IMR-90 (cell line): ENCODE measurements at places on chromosomes 2 and 18. TPM values are rescaled to one million over a fixed set of nuclear protein-coding genes. Genes with fewer than 3 reads are reported as not detected.

Gene POTEI
- not detected in 2 replicates for polyA plus RNA-seq

Gene IL36A
- polyA plus RNA-seq: not detected in 2 replicates

GRCh38 chr18:7221424-7222155 is 9.3 kb upstream of the LRRC30 start:
- DNase-seq: peak; percentile 69

DNA sequence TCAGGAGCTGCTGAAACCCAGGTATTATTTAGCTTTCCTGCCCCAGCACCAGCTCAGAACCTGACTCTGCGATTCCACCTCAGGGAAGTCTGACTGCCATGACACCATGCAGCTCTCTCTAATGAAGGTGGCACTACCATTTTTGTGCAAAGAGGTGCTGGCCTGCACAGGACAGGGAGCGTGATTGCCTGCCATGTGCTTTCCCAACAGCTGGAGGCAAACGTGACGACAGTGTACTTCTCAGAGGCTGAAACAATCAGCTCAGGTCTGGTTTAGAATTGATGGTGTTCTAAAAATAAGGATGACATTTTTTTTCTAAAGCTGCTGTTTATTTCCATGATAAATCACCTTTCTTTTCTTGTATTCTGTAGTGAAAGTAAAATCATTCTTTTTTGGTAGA is 75.2 kb upstream of the TTC39C start:
- DNase-seq: no peak

- DNase-seq: no peak
These were observed 765.4 kb downstream of the MBD2 start for GRCh38 chr18:53458944-53459580.

DNA sequence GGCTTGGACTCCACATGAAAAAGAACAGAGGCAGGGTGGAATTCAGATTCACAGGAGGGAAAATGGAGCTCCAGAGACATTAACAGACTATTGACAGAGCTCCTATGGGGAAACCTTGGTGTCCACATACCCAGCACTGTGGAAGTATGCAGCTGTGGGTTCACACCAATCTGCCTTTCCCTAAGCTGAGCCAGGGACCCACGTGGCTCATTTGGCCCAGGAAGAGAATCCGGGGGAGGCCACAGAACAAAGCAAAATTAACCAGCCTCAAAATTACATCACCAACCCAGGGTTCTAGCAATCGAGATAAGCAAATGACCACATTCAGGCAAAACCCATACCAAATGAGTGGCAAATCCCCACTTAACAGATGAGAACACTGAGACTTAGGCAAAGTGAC is 105.8 kb upstream of the TWIST2 start:
- DNase-seq: no peak

GRCh38 chr2:170771421-170771937 is 1.3 kb downstream of the ERICH2 start:
- DNase-seq: no peak

DNA sequence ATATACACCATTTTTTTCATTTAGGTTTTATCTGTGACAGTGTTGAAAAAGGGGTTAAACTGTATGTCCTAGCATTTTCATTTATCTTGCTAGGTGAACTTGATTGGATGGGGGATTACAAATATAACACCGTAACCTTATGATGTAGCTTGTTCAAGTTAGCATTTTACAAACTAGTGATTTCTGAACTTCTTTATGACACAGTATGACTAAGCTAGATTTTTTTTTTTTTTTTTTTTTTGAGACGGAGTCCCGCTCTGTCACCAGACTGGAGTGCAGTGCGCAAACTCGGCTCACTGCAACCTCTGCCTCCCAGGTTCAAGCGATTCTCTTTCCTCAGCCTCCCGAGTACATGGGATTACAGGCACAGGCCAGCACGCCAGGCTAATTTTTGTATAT is 47.1 kb downstream of the KCMF1 start:
- peak; percentile 29 for DNase-seq

Gene MOGAT1
- polyA plus RNA-seq: not detected in 2 replicates

DNA sequence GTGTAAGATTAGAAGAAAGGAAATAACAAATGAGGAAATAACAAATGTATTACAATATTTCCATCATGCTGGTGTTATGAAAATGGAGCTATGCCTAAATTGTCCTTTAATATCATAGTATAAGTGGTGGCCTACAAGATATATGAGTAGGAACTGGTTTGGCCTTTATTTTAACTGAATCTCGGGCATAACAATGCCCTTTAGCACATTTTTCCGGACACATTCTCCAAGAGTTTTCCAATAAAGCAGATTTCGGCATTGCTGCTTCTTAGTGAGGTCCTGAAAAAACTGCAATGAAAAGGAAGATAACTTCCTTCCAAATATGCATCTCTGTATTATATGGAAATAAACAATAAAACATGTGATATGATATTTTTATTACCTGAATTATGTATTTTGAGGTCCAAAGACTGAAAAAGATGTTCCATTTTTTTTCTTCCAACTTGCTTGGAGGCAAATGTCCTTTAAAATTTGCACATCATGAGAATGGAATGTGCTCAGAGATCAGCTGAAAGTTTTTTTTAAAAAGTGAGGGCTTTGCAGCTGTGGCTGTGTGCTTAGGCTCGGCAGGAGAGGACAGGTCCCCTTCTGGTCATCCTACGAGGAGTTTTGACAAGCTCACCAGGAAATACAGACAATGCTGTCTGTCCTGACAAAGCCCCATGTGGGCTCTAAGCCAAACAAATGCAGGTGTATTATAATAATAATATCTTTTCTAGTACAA is 132.3 kb upstream of the RND3 start:
- peak; percentile 78 for DNase-seq

- no peak for DNase-seq
These were observed 989 bp downstream of the STAM2 start for GRCh38 chr2:152174574-152174973.

Gene SULT1C2
- polyA plus RNA-seq: 0.09 TPM in 1 of 2 replicates, not detected in the other

GRCh38 chr2:10863837-10864236 is 47.9 kb upstream of the KCNF1 start:
- peak; percentile 44 for DNase-seq

Gene ZSWIM2
- polyA plus RNA-seq: 0.09 TPM in 1 of 2 replicates, not detected in the other

Gene SEMA4F
- 7.5 and 7.8 TPM in 2 replicates for polyA plus RNA-seq

- peak; percentile 70 for DNase-seq
These were observed 281.1 kb upstream of the MGAT5 start for GRCh38 chr2:133972786-133973185.

Gene ASAP2
- polyA plus RNA-seq: 25.0 and 28.1 TPM in 2 replicates

Gene ASNSD1
- polyA plus RNA-seq: 20.0 and 29.1 TPM in 2 replicates

DNA sequence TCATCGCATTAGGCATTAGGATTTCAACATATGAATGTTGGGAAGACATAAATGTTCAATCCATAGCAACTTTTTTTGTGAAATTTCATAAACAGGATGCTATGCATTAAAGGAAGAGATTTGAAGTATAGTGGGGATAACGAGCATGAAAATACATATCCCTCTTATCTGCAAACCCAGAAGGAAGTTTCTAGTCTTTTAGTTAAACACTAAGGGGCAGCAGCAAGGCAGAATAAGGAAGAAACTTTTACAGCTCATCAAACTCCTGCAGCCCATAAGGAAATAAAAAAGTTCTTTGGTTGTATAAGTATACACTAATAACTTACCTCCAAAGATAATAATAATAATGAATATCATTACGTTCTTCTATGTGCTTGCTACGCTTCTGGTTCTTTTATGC is 81.5 kb downstream of the CD226 start:
- DNase-seq: no peak

Gene TBR1
- polyA plus RNA-seq: 0.06 TPM in 1 of 2 replicates, not detected in the other

Gene ABCG8
- not detected in 2 replicates for polyA plus RNA-seq

Gene POMC
- 0.17 and 0.47 TPM in 2 replicates for polyA plus RNA-seq

GRCh38 chr2:150007815-150008430 is 420.3 kb upstream of the MMADHC start:
- DNase-seq: peak; percentile 10

- peak; percentile 32 for DNase-seq
These were observed 10.6 kb upstream of the C2orf74 start for GRCh38 chr2:61151436-61151835.
